Naive thymus-derived CD8-positive, alpha-beta T cell (primary cell): ENCODE measurements at places on chromosomes 13 and 19. TPM values are rescaled to one million over a fixed set of nuclear protein-coding genes. Genes with fewer than 3 reads are reported as not detected.

DNA sequence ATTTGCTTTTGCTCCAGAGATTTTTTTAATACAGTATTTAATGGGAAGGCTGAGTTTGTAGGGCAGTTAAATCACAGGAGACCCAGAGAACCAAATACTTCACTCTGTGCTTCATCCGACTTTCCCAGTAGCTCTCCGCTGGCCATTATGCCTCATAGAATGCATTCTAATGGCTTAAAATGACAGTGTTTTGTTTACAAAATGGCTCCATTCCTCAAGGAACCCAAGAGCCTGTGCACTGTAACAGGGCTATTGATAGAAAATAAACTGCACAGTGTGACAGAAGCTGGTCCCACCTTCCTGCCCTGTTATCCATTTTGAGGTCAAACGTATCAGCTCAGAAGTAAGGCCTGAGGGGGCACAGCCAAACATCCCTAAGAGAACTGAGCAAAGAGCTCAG lies 136.5 kb downstream of the RAP2A start:
- H3K27me3 ChIP-seq = peaks cover 27% of the 10 kb centered on the region
- no peak overlapping the region for H3K4me3 ChIP-seq
- H3K4me1 ChIP-seq = no peaks in the 10 kb centered on the region
- DNase-seq = no peak
- no peaks in the 10 kb centered on the region for H3K36me3 ChIP-seq
- no peak overlapping the region for H3K27ac ChIP-seq

DNA sequence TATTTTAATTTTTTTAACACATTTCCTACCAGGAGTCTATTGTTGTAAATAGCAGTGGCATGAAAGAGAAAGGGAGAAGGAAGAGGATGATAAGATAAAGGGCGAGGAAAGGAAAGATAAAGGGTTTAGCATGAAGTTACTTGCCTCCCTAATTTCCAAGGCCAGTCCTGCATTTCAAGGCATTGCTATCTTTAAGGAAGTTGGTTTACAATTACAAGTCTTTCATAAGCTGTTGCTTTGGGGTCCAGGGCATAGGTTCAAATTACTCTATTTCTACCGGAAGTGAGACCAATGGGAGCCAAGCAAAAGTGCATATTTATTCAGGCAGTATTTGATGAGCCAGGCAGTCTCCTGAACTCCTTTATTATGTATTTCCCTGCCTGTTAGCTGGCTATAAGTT lies 27.7 kb upstream of the UBL3 start:
- H3K4me3 ChIP-seq = no peak overlapping the region
- peaks cover 10% of the 10 kb centered on the region for H3K27me3 ChIP-seq
- H3K36me3 ChIP-seq = peaks cover 3% of the 10 kb centered on the region
- DNase-seq = no peak

DNA sequence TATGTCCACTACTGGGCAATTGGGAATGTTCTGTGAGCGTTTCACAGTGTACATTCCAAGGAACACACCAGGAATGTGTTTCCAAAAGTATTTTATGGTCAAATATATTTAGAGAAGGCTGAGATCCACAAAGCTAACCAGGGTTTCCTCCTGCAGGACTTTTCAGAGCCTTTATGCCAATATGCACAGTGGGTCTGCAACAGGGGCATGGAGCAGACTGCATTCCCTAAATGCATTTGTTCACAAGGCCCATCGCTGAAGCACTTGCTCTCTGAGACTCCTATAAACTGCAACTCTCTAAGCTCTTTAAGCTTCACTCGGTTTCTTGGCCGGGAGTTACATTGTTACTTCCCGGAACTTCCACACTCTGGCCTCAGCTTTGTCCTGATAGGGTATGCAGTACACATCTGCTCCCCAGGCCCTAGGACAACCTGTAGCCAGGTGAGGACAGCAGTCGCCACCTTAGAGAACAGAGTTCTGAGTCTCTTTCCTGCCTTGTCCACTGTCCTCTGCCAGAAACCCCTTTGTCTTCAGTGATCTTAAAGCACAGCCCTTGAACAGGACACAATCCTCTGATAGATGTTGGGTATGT lies 33.5 kb downstream of the FBN3 start:
- H3K27ac ChIP-seq = no peak overlapping the region
- H3K27me3 ChIP-seq = no peaks in the 10 kb centered on the region
- H3K4me3 ChIP-seq = no peak overlapping the region
- no peak for DNase-seq

- DNase-seq = no peak
- no peak overlapping the region for H3K27ac ChIP-seq
- H3K36me3 ChIP-seq = peaks cover 61% of the 10 kb centered on the region
- peaks cover 19% of the 10 kb centered on the region for H3K4me1 ChIP-seq
Measured at GRCh38 chr19:54109651-54110050, 5.8 kb downstream of the TFPT start.

CEACAM21 gene
- polyA plus RNA-seq = 19.8 TPM
